Ecto neural progenitor cell (in vitro differentiated cells): ENCODE measurements at places on chromosomes 5 and 9.

GRCh38 chr5:5616247-5616895 is 193.9 kb downstream of the ICE1 start:
- no peak for DNase-seq

DNA sequence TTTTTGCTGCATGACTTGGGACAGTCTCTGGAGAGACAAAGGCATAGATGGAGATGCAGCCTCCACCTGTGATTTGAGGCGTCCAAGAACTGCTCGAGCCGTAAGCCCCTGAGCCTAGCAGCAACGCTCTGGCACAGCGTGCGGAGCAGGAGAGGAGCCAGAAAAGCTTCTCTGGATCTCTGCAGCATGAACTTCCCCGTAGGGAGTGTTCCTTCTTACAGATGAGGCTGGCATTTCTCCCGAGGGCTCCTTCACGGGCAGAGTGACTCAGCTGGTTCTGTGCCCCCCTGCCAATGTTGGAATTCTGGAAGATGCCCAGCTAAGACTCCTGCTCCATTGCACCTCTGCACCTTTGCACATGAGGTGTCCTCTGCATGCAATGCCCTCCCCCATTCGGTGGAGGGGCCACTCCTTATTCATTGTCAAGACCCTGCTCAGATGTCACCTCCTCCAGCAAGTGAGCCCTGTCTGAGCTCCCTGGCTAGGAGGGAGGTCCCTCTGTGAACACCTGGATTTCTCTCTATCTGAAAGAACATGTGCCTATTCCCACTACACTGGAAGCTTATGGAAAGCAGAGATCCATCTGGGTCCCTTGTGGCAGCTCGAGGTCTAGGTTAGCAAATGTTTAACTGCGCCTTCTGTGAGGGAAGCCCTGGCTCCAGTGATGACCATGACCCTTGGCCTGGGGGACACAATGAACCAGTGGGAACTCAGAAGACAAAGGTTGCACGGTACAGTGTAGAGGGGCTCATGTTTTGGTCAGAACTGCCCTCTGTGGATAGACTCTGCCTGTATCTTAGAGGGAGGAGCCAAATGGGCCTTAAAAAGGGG is 39.6 kb downstream of the SH3PXD2B start:
- no peak for DNase-seq

DNA sequence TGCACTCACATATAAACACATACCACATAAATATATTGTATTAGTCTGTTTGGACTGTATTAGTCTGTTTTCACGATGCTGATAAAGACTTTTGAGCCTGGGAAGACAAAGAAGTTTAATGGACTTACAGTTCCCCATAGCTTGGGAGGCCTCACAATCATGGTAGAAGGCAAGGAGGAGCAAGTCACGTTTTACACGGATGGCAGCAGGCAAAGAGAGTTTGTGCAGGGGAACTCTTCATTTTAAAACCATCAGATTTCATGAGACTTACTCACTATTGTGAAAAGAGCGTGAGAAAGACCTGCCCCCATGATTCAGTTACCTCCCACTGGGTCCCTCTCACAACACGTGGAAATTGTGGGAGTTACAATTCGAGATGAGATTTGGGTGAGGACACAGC is 133.4 kb downstream of the FER start:
- DNase-seq = no peak

DNA sequence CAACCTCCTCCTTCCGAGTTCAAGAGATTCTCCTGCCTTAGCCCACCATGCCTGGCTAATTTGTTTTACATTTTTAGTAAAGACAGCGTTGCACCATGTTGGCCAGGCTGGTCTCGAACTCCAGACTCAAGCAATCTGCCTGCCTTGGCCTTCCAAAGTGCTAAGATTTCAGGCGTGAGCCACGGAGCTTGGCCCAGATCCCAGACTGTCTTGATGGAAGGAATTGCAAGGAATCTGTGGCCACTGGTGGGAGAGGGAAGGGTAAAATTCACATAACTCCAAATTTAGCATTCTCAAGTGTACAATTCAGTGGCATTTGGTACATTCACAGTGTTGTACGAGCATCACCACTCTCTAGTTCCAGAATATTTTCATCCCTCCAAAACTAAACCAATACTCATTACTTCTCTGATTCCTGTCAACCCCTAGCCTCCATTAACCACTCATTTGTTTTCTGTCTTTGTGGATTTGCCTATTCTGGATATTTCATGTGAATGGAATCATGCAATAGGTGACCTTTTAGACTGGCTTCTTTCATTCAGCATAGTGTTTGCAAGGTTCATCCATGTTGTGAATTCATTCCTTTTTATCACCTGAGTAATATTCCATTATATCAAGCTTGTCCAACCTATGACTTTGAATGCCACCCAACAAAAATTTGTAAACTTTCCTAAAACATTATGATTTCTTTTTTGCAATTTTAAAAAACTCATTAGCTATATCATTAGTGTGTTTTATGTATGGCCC is 8.9 kb upstream of the MYO10 start:
- DNase-seq = no peak

- DNase-seq = no peak
Measured at GRCh38 chr5:36769129-36769770, 107.3 kb upstream of the NIPBL start.

DNA sequence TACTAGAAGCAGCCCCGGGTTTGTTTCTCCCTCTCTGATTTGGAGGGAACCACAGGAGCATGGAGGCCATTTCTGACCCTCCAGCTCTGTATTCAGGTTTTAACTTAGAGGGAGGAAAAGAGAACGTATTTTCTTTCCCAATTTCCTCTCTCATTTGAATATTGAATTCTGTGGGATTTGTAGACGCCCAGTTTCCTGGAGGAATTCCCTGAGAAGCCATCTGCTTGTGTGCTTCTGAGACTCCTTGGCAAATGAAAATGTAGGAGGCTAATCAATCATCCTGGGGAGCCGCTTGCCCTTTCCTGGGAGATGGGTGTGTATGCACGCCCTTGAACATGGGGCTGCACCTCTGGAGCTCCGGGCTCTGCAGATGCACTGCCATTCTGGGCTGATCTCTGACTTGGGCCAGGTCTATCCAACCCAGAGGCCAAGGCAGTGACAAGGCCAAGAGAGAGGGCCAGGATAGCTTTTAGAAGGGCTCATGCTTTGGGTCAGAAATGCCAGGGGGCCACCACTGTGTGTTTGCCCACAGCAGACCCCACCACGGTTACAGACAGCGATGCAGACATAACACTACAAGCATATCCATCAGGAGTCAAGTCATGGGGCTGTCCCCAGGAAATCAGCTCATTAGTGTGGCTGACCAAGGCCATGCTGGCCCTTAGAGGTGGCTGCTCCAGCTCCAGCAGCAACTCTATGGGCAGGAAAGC is 174.5 kb downstream of the C5orf15 start:
- peak; percentile 32 for DNase-seq

- no peak for DNase-seq
Measured at GRCh38 chr5:147062427-147062826, 172.4 kb upstream of the STK32A start.

GRCh38 chr9:27165670-27166069 is 56.6 kb downstream of the TEK start:
- peak; percentile 51 for DNase-seq

GRCh38 chr5:59565551-59565950 is 328.0 kb downstream of the PDE4D start:
- DNase-seq = no peak

DNA sequence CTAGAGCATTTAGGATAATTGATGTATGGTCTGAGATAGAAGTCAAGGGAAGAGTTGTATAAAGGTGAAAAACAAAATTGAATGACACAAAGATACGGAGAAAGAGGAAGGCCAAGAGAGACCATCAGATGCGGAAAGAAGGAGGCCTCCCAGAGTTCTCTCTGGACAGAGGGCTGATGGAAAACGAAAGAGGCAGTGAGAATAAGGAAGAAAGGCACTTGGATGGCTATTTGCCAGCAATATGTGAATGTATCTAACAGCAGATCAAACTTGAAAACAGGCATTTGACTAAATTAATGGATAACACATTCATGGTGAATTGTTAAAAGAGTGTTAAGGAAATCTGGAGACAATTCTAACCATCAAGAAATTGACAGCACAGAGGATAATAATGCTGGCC is 2.4 kb upstream of the DOCK8 start:
- DNase-seq = no peak

- no peak for DNase-seq
Measured at GRCh38 chr5:55572020-55572419, 37.3 kb upstream of the PLPP1 start.

- DNase-seq = peak; percentile 83
Measured at GRCh38 chr5:137735555-137736284, at the start of gene KLHL3. TSS of gene KLHL3 (minus strand) at chr5:137736089. CDS start at chr5:137735646, 443 bp downstream.

GRCh38 chr9:136645903-136646754 is 16.6 kb upstream of the EGFL7 start:
- no peak for DNase-seq

DNA sequence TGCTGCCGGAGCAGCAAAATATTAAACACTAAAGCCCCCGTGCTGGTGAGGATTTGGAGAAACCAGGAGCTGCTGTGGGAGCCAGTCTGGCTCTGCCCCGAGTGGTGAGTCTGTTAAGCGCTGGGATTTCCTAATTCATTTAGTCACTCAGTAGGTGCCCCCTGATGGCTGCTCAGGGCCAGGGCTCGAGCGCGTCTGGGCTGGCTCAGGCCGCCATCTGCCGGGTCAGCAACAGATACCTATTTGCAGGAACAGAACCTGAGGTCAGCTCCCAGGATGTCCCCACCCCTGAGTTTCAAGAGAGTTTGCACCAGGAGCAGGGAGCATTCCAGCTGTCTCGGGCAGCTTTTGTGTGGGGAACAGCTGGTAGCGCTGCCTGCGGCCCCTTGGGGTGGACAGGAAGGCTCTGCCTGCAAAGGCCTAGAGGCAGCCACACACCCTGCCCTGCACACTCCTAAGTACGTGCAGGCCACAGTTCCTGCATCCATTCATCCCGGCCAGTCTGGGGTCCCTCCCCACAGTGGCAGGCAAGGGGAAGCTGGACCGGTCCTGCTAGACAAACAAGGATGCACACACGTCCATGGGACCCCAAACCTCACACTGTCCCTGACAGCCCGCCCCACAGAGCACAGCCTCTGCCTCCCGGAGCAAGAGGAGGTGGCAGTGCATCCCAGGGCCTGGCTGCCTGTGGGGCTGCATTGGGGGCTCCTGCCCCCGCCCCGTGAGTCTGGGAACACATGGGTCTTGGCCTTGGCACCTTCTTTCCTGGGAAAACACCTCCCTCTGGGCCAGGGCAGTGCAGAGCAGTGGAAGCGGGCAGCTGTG is 83.7 kb downstream of the ADAMTS2 start:
- DNase-seq = peak; percentile 83

DNA sequence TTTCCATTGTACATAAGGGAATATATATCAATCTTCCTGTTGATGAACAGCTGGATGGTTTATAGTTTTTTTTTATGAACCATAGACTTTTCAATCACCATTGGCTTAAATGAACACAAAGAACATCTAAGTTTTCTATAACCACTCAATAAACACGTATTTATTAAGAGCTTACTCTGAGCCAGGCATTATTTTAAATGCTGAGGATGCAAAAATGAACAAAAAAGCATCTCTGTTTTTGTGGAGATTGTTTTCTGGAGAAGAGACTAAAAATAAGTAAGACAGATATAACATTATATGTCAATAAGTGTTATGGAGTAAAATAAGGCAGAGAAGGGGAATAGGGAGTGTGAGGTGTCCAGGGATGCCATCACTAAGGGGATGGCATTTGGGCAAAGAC is 52.1 kb upstream of the SLC24A2 start:
- no peak for DNase-seq

GRCh38 chr5:7902666-7903625 is 34.0 kb downstream of the MTRR start:
- DNase-seq = no peak

- DNase-seq = no peak
Measured at GRCh38 chr9:76359365-76359764, 34.9 kb downstream of the RFK start.

GRCh38 chr5:82396396-82396795 is 118.2 kb upstream of the RPS23 start:
- no peak for DNase-seq

GRCh38 chr5:54651482-54652076 is 134.0 kb downstream of the SNX18 start:
- no peak for DNase-seq

DNA sequence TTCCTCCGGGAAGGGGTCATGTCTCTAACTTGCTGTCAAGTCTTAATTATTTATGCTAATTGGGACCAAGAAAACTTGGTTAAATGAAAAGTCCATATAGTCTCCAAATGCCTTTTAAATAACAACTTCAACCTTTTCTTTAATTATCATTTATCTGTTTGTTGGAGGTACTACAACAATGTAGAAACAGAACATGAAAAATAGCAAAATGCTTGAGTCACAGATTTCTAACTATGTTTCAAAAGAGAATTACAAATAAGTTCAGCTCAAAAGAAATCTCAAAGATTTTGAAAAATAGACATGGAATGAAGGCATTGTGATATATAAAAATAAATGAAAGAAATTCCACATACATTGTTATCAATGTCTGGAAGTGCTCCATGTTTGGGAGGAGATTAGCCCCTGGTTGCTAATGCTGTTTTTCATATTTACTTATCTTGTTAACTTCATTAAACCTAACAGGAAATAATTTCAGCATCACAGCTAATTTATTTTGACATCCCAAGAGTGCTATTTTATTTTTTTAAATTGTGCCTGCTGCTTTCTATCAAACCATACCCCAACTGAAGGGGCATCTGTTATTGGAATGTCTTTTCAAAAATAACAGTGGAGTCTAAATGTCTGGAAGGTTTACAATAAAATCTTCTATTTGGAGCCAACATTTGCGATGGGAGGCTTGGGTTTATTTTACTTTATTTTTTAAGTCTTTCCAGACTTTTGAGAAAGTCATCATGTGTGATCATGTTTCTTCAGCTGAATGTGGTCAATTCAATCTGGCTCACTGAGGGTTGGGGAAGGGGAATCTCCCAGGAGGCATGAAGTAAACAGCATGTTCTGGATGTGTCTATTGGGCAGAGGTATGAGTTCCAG is 53.1 kb upstream of the ANKRD55 start:
- DNase-seq = no peak

- no peak for DNase-seq
Measured at GRCh38 chr5:53091289-53091688, 18.3 kb downstream of the MOCS2 start.

GRCh38 chr5:89989776-89990175 is 419.8 kb downstream of the CETN3 start:
- DNase-seq = no peak

- DNase-seq = no peak
Measured at GRCh38 chr9:8011974-8012373, 212.4 kb upstream of the DMAC1 start.

GRCh38 chr5:9069650-9070049 is 476.2 kb downstream of the SEMA5A start:
- no peak for DNase-seq

- no peak for DNase-seq
Measured at GRCh38 chr9:5735072-5735471, 97.8 kb downstream of the ERMP1 start.

DNA sequence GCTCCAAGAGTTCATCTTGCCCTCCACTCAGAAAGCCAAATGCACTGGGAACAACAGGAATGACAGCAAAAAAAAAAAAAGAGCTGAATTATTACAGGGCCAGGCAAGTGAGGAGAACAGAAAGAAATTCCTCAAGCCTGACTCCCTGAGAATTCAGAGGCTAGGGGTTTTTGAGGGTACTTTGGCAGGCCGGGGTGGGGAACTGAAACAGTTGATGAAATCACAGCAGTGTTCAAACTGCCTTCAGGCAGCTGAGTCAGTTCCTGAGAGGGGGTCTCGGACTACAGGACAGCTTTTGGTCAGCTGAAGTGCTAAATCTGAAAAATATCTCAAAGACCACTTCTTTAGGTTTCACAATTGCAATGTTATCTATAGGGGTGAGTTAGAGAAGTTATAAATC is 419.4 kb downstream of the SEMA5A start:
- DNase-seq = no peak

GRCh38 chr5:53555160-53555559 is 5.3 kb upstream of the NDUFS4 start:
- DNase-seq = no peak
